ENCODE measurements at places on chromosomes 6 and 20.

DNA sequence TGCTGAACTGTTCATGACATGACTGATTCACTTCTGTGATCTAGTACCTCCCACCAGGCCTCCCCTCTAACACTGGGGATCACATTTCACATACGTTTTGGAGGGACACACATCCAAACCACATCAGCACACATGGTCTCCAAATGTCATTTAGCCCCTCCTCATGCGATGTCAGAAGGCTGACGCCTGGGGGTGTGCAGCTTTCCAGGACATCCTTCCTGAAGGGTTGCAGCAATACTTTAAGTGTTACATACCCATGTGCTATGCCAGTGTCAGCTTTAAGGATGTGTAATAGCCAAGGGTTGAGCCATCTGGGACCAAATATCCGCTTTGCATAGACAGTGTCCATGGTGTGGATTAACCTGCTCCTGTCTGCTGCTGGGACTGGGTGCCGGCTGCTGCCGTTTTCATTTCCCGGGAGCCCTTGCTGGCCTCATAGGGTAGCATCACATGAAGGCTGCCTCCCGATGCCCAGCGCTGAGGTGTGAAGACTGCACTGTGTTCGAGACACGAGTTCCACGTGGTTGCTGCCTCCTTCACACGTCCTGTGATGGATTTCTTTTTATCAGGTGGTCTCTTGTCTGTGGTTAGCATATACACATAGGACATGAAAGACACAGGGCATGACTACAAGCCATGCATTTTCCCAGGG, 219.0 kb downstream of the THBS2 start:
- no peak for DNase-seq

DNA sequence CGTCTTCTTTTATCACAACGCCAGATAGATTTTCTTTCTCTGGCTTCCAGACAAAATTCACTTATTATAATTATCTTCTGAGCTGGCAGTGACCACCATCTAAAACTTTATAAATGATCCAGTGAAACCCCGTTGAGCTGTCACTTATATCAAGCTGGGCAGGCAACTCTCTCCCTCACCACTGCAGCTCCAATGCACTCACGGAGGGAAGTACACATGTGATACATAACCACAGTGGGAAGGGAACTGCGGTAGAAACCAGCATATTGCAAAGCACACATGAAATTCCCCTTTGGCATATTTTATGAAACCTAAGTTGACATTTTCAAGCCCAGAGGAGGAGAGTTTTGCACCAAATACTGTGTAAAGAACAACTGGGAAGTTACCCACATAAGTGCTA, 536.9 kb downstream of the HACE1 start:
- DNase-seq: no peak

- DNase-seq: no peak
Observed at GRCh38 chr6:163904186-163904585, 489.7 kb downstream of the QKI start.

- no peak for DNase-seq
Observed at GRCh38 chr6:170085475-170086401, 205.1 kb downstream of the DLL1 start.

DNA sequence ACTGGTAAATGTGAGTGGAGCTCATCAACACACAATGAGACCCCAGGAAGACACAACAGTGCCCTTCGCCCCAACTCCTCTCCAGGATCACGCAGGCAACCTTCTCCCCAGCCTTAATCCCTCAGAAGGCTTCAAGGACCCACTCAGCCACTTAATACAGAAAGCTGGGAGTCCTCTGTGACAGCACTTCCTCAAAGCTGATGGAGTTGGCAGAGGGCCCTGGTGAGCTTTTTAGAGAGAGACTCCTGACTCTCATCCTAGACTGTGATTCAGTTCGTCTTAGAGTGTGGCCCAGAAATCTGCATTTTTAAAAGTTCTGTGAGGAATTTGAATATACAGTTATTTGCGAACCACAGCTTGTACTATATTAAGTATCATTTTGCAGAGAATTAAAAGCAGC, 187.7 kb downstream of the UST start:
- DNase-seq: no peak

- DNase-seq: no peak
Observed at GRCh38 chr20:45962031-45962755, 9.8 kb downstream of the ZNF335 start.

DNA sequence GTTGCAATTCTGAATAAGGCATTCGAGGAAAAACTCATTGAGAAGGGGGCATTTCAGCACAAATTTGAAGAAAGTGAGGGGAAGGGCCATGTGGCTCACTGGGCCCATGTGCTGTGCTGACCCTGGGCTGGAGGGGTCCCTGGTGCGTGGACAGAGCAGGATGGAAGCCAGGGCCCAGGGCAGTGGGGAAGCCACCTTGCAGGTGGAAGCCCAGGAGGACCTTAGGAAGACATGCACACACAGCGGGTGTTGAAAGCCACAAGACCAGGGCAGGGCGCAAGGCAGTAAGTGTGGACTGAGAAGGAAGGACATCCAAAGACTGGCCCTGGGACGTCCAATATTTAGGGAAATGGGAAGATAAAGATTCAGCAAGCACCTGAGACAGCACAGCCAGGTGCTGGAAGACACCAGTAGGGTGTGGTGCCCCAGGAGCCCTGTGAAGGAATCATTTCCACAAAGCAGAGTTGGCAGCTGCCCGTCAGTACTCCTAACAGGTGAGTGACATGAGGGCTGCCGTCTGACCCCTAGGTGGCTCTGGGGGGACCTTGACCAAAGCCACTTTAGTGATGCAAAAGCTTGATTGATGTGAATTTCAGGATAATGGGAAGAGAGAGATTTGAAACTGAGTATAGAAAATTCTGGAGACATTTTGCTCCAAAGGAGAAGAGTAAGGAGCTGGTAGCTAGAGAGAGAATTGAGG, 254.4 kb upstream of the EXOC2 start:
- DNase-seq: no peak

DNA sequence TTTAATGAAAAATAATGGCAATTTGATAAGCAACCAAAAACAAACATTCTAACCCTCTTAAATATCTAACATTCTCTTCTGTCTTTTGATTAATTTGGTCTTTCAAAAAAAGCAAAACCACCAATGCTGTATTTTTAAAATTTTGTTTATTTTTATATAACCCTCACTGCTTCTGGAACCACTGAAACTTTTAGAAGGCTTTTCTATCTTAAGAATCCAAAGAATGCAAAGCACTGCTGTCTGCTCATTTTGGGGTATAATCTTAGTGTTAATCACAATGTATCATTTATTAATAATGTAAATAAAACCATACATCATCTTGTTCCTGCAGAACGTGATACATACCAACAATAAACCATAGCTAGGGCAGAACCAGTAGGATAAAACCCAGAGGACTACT, 14.0 kb downstream of the STK38 start:
- peak; percentile 10 for DNase-seq

- peak; percentile 67 for DNase-seq
Observed at GRCh38 chr6:160139420-160139851, 17.8 kb downstream of the SLC22A1 start.

GRCh38 chr6:135116571-135116970, 61.9 kb upstream of the HBS1L start:
- DNase-seq: no peak

DNA sequence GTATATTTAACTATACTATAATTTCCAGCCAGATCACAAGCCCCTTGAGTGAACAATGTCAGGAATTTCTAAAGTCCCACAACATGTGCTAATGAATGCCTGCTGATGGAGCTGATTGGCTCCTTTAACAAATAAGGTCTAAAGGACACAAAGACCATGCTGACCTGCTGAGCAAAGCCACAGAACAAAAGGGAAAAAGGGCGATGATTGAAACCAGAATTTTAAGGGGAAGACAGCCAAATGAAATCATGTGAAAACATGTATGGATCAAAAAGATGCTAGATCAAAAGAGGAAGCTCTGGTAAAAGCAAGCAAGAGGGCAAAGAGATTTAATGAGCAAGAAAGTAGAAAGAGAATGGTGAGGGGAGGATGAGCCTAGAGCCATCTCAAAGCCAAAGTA, 105.6 kb downstream of the DCDC2 start:
- DNase-seq: no peak

GRCh38 chr20:35598899-35599775, 16.5 kb upstream of the SPAG4 start:
- DNase-seq: no peak

DNA sequence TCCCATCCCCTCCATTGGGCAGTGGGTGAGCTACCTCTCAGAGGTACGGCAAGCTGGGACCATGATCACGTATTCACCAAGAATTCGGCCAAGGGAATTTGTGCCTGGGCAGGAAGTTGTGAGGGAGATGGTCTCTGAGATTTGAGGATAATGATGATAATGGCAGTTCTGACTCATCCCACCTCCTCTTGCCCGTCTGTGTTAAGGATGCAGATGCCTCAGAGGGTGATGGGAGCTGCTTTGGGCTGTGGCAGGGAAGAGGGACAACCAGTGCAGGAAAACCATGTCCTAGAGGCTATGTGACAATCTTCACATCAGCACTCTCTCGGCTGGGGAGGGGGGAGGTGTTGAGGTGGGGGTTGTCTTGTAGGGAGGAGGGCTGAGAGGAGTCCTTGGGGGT, 4.3 kb downstream of the TGM6 start:
- no peak for DNase-seq

DNA sequence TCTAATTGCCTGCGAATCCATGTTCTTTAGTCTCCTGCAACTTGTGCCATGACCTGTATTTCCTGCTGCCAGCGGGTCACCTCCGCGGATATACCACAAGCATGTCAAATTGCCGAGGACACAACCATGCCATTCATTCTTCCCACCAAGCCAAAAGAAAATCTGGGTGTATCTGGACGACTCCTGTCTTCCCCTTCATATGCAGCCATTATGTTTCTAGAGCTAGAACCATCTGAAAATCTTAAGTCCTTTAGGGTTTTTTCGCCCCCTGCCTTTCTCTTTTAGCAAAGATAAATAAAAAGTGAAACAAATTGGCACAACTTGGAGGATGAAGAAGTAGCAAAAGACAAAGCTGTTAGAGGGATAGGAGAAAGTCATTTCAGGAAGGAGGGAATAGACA, 242.6 kb downstream of the ARID1B start:
- no peak for DNase-seq

DNA sequence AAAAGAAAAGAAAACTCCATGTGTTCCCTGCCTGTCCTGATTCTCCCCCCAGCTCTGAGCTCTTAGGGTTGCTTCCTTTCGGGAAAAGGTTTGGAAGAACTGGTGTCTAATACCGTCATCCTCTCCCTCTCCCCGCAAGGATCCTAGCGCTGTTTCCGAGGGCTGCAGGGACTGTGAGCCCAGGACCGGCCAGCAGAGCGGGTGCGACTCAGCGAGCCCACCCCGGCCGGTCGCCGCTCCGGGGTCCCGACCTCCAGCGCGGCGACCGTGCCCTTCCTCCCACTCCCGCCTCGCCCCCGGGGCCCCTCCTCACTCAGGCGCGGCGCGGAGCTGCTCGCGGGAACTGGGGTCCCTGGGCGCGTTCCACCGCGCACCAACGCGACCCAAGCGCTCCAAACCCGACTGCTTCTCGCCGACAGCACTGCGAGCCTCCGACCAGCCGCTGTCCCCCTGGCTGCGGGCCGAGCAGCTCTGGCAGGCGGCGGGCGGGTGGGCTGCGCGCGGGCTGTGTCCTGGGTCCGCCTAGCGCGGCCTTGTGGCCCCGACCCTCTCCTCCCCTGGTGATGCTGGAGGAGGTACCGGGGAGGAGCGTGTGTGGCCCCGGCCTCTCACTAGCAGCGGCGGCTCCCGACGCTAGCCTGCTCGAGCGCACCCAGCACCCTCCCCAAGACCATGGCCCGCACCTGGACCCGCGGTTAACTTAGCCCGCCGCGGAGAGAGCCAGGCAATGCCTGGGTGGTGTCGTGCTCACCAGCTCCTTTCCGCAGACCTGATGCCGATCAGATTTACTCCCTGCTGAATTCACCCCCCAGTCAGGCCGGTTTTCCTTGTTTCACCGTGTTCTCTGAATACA, at the start of gene PLA2G7:
PLA2G7 (minus strand) TSS at position 509 of the 853 bp plus-strand sequence. CDS start 12,484 bp downstream, outside the sequence.
- no peak for DNase-seq

DNA sequence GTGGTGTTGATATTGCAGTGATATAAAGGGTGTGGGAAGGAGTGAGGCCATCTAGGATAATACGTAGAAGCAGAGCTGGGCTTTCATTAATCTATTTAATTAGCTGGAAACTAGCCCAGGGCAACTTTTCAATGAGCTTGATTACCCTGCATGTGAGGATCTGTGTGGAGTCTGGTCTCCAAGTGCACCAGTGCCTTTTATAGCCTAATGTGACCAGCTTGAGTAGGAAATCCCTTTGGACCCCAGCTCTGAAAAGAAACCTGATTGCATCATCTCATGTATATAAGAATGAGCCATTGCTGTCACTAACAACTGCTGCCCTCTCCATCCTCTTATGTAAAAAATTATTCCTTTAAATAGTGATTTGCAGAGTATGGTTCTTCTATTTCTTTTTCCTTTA, 72.6 kb downstream of the CD109 start:
- DNase-seq: no peak
